ENCODE measurements at places on chromosomes 12 and 14.

GRCh38 chr14:94827711-94828447, 58.0 kb upstream of the GSC start:
- DNase-seq = no peak

GRCh38 chr12:124679533-124680371, 112.3 kb upstream of the NCOR2 start:
- DNase-seq = peak; percentile 29

- no peak for DNase-seq
These were observed 95.8 kb upstream of the SLC35F4 start for GRCh38 chr14:57961786-57962060.

DNA sequence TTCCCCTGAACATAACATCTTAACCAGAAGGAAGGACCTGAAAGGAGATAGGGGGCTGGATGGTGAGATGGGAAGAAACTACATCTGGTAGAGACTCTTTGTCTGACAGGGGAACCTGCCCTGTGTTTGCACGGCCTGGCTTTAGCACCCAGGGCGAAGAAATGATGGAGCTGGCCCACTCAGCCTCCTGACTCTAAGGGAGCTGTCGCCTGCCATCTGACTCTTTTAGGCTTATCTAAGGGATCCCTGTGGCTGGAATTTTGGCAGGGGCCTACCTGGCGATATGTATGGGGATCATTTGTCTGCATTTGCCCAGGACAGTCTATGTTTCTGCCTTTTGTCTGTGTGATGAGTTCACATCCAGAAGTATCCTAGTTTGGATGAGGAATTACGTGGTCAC, 15.6 kb upstream of the CACNA2D4 start:
- DNase-seq = no peak

GRCh38 chr14:101876555-101876938, 87.8 kb upstream of the DYNC1H1 start:
- DNase-seq = peak; percentile 65

DNA sequence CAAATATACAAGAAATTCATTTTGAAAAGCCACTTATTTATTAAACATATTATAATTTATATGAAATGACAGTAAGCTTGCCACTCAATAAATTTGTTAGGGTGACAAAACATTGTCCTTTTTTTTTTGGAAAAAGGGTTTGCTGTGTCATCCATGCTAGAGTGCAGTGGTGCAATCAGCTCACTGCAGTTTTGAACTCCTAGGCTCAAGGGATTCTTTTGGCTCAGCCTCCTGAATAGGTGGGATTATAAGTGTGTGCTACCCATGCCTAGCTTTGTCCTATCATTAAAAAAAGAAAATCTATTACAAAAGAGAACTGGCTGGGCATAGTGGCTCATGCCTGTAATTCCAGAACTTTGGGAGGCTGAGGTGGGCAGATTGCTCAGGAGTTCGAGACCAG, 66.8 kb downstream of the FGD6 start:
- no peak for DNase-seq

DNA sequence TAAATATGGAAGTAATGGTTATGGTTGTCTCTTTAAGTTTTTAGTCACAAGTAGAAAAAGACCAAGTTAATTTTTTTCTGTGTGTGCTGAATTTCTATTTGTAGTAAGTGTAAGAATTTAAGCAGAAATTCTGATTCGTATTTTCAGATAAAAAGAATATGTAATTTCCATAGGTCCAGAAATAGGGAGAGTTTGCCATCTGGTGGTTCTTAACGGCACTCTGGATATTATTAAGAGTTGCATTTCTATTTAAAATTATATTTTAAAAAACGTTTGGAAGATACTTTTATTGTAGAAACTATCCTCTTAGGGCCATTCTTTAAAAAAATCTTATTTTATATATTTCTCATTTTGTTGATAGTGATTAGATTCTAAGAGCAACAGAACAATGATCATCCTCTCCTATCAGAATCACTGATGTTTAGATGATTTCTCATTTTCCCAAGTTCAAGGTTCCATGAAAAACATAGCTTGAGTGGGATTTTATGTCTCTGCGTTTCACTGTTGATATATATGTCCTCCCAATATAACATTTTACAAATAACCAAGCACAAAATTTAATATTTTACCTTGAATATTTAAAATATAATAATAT, 88.3 kb downstream of the LRRK2 start:
- DNase-seq = peak; percentile 6

DNA sequence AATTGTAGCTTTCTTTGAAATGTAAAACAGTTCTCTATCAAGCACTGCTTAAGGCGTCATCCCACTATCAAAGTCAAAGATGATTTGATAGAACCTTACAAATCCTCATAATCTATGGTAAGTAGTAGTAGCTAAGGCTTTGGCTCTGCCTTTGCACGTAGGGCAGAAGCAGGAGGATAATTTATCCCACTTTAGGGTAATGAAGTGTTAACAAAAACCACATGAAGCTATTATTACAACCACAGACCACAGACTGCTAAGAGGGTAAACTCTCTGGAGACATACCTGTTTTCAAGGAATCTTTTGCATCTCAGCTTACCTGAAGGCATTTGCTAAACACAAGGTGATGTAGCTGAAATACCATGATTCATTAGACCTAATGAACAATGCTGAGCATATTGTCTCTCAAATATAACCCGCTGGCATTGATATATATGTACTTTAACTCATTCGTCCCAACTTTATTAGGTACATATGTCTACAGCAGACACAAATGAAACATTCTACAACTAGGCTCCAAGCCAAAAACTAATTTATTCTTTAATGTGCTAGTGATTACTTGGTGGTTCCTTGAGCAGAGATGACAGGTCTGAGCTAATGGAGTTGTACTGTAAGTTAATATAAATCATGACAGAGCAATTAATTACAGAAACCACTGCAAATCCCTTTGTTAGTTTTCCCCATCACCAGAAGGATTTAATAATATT, 368.8 kb downstream of the ETNK1 start:
- peak; percentile 36 for DNase-seq

DNA sequence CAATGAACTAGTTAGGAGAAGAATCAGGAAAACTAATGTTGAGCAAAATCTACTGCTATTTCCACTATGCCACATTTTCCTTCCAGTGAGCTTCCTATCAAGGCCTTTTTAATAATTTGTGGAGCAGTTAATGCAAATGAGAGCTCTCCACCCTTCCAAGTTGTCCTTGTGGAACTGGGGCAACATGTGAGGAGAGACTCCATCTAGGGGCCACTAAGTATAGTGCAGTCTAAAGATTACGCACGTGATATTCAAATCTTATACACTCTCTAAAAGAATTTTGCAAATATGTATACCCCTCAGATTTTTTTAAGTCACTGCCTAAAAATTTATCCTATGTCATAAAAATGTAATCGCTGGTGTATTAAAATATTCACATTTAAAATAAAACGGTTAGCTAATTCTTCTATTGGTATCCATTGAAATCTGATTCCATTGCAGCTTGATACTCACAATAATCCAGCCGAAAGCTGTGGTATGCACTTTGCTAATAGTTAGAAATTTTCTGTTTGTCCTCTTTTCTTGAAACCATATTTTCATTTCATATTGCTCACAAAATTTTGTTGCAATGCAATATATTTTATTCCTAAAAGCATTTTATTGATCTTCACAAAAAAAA, 100.1 kb downstream of the PAH start:
- peak; percentile 28 for DNase-seq

DNA sequence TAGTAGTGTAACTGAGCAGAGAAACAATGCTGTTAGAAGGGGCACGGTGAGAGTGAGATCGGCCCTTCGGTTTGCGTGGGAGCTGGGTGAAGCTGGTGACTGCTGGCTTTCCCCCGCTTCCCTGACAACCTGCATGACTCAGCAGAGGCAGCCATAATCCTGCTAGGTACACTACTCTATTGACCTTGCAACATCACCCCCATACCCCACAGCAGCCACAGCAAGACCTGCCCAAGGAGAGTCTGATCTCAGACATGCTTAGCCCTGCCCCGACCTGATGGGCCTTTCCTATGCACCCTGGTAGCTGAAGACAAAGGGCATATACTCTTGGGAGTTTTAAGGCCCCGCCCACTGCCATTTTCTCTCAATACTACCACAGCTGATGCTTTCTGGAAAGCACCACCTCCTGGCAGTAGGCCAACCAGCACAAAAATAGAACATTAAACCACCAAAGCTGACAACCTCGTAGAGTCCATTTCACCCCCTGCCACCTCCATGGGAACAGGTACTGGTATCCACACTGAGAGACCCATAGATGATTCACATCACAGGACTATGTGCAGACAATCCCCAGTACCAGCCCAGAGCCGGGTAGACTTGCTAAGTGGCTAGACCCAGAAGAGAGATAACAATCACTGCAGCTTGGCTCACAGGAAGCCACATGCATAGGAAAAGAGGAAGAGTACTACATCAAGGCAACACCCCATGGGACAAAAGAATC, 75.9 kb upstream of the RGS6 start:
- no peak for DNase-seq

DNA sequence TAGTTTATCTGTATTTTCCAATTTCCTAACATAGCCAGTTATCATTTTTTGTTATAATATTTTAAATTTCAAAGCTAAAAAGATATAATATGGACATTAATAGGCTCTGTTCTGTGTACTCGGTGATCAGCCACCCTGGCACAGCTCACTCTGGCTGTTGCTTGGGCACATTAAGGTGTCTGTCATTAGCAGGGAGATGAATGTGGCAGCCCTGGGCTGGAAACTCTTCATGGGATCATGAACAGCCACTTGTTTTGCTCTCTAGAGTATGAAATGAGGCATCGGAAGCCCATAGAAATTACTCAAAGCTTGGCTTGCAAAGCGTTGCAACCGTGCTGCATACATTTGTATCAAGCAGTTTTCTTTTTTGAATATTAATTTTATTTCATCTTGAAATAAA, 233.2 kb downstream of the DACT1 start:
- no peak for DNase-seq

- no peak for DNase-seq
These were observed 4.8 kb downstream of the ASCL4 start for GRCh38 chr12:107779077-107779831.

GRCh38 chr12:125892276-125892675, 827.0 kb downstream of the AACS start:
- no peak for DNase-seq

DNA sequence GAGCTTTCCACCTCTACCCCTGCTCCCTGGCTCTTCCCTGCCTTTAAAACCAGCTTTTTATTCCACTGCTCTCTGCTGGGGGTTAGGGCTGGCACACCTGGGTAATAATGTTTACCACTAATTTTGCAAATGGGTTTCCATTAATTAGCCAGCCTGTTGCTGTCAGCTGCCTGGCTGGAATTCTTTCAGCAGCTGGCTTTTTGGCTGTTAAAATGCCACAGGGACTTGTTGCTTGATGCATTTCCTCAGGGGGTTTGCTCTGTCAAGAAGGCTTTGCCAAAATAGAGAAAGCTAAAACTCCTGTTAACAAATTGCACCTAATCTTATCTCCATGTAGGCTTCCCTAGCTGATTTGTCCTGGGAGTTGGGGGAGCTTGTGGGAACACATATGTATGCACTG, 51.8 kb upstream of the PSMC1 start:
- no peak for DNase-seq

DNA sequence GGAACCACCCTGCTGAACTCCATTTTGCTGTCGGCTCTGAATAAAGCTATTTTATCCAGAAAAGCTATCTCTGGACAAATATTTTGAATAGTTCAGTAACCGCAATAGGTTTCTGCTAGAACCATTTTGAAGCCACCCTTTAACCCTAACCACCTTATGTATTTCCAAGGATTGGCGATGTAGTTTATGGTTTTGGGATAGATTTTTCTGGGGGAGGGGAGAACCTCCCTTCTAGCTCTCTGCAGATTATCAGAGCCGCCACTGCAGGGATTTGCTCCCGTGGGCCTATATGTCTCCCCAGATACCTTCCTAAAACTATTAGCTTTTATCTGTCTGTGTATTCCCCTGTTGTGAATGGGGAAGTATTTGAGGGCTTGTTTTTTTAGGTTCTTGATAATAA, 1.8 kb upstream of the TUBA1B start:
- DNase-seq = peak; percentile 5

DNA sequence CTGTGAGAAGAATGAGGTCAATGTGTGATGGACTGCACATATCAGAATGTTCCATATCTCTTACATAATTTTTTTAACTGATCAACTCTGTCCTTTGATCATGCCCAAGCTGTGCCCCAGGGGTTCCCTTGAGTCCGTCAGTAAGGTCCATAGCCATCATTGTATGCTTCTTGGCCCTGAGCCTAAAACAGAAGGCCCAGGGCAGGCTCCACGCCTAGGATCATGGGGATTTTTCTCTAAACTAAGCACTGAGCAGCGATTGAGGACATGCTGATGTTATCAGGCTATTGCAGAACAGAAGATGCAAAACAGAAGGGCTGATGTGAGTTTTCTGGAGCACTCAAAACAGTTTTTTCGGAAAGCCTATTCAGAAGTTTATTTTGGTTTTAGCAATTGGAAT, 20.9 kb downstream of the RNASE9 start:
- DNase-seq = no peak

DNA sequence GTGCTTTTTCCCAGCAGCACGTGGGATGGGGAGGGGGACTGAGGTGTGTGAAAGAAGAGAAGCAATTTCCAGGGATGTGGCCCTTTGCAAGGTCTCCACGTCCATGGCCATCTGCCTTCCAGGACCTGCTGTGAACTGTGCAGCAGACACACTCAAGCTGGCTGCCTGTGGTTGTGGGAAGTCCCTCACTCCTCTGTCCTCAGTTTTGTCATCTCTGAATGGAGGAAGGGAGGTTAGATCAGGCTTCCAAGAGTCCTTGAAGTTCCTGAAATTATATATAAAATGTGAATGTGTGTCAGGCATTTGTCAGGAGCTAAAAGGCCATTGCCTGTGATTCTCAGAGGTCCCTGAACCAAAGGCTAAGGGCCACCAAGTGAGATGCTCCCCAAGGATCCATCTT, 328.2 kb downstream of the CACNA1C start:
- no peak for DNase-seq

- DNase-seq = no peak
These were observed 42.8 kb downstream of the GNS start for GRCh38 chr12:64716371-64716770.

GRCh38 chr14:91396959-91397815, 20.4 kb downstream of the CCDC88C start:
- no peak for DNase-seq

- peak; percentile 28 for DNase-seq
These were observed 7.4 kb upstream of the CYP46A1 start for GRCh38 chr14:99676657-99677056.

- DNase-seq = peak; percentile 80
These were observed 158.0 kb downstream of the EGLN3 start for GRCh38 chr14:33792720-33793368.

- no peak for DNase-seq
These were observed 45.1 kb downstream of the ARID2 start for GRCh38 chr12:45774508-45775162.

Measured in fibroblast of skin of right biceps (primary cell).